Fibroblast of gingiva (primary cell): ENCODE measurements at places on chromosomes 6 and 20.
A peak's percentile ranks its signal among the peaks of the same experiment; 100 is the strongest.

GRCh38 chr6:168988801-168989200, 264.8 kb downstream of the THBS2 start:
- peak; percentile 55 for DNase-seq

- no peak for DNase-seq
Measured at GRCh38 chr6:155635416-155635815, 179.8 kb upstream of the NOX3 start.

- peak; percentile 56 for DNase-seq
Measured at GRCh38 chr20:49245921-49246740, 26.9 kb downstream of the DDX27 start.

DNA sequence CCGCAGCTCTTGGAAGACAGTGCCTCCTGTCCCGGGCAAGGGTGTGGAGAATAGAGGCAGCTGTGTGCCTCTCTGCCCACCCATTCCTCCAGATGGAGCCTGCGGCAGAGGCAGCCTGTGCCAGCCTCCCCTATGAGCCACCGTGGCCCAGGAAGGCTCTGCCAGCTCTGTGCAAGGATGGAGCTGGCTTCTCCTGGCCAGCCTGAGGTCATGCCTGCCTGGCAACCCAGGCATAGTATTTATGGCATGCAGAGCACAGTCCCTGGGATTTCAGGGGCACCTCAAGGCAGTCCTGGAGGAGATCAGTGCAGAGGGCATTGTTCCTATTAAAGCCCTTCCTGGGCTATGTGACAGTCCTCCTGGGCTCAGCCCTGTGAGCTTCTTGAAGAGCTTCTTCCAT, 1.5 kb downstream of the EPB41L1 start:
- no peak for DNase-seq

- no peak for DNase-seq
Measured at GRCh38 chr6:159505140-159505922, 187.7 kb downstream of the SOD2 start.

GRCh38 chr6:47733879-47734558, 35.6 kb downstream of the ADGRF4 start:
- DNase-seq = no peak
